Activated naive CD4-positive, alpha-beta T cell (primary cell): ENCODE measurements at places on chromosomes 6 and 20.
A peak's percentile ranks its signal among the peaks of the same experiment; 100 is the strongest.

DNA sequence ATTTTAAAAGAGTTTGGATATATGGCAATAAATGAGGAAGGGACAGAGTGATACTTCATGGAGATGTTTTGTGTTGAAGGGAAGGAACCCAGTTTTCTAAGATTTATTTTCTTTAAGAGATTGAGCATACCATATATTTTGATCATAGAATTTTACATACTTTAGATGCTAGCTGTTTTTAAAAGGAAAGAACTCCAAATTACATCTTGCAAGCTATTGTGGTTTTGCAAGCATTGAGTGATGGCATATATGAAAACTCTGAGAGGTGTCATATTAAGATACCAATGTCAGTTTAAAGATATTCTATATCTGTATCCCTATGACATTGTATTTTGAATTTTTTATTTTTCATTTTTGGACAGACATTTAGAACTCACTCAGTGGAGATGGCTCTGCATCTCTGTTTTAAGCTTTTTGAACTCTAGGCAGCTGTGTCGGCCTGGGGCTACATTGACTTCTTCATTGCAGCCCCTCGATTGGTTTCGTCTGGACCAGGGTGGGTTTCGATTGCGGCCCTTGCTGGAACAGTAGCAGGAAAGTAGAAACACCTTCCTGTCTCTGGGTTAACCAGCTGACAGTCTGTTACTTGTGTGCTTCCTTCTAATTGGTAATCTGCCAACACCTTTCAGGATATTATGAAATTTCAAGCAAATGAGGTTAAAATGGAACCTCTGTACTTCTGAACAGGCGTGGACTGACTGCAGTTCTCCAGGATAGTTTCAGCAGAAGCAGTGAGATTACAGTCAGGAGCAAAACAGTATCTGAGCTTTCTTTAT, 14.0 kb downstream of the IGF2R start:
- no peak for DNase-seq

- no peak for DNase-seq
These were observed 62.1 kb upstream of the APCDD1L start for GRCh38 chr20:58577139-58577806.

GRCh38 chr6:113909224-113909856, 52.2 kb downstream of the MARCKS start:
- no peak for DNase-seq

- no peak for DNase-seq
These were observed 12.8 kb downstream of the FASTKD5 start for GRCh38 chr20:3146732-3147341.

GRCh38 chr6:26044140-26045064, 42.8 kb upstream of the HFE start:
- no peak for DNase-seq

DNA sequence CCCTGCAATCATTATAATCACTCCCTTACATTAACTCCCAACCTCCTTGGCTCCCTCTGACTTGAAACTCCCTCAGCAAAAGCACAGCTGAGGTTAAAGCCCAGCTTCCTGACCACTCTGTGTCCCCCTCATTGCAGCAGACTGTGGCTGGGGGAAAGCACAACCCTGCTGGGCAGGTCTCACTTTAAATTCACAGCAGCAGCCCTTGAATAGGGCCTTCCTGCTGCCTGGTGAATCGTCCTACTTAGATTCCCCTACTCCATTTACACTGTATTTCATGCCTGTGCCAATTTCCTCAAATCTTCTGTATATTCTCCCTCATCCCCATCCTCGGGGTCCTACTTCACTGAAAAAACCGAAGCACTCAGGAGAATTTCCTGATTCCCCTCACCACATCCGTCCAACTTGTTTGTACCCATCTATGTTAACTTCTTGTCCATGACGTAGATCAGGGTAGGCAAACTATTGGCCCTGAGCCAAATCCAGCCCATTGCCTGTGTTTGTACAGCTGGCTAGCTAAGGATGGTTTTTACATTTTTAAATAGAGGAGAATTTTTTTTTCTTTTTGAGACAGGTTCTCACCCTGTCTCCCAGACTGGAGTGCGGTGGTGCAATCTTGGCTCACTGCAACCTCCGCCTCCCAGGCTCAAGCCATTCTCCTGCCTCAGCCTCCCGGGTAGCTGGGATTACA, 31.5 kb upstream of the GCM1 start:
- DNase-seq, result peak; percentile 37

DNA sequence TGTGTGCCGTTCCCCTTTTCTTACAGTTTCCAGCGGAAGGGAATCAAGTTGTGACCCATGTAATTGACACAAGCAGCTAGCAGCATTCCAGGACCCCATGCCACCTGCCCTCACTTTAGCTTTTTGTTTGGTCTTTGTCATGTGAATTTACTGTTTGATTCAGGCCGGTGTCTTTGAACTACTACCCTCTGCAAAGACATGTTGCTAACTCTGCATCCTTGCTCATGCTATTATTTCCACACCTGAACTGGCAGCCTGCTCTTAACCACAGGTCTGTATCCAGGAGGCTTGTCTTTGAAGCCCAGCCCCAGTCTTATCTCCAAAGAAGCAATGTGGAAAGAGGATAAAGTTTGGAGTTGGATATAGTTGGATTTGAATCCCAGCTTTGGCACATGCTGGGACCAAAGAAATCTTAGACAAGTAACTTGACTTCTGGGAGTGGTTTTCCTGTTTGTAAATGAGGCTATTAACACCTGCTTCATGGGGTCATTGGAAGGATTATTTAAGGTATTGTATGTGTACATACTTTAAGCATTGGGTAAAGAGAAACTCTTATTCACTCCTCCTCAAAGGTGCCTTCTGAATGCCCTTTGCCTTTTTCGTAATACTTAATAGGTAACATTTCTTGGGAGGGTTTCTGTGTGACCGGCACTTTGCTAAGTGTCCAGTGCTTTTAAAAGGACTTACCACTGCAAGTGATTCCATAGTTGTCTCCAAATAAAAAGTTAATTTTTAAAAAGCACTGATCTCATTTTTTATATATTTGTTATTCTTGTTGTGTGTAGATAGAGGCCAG, 52.4 kb downstream of the RALY start:
- DNase-seq, result no peak

DNA sequence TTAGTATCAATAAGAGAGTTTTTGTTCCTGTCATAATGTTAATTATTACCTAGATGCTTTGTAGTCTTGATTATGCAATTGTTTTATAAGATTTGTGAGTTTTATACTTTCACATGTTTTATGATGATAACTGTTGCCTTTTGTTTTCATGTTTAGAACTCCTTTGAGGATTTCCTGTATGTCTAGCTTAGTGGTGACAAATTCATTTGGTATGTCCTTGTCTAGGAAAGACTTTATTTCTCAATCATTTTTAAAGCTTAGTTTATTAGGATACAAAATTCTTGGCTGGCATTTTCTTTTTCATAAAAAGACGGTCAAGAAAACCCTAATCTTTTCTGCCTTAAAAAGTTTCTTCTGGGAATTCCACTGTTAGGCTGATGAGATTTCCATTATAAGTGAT, 849.9 kb upstream of the EYS start:
- no peak for DNase-seq

DNA sequence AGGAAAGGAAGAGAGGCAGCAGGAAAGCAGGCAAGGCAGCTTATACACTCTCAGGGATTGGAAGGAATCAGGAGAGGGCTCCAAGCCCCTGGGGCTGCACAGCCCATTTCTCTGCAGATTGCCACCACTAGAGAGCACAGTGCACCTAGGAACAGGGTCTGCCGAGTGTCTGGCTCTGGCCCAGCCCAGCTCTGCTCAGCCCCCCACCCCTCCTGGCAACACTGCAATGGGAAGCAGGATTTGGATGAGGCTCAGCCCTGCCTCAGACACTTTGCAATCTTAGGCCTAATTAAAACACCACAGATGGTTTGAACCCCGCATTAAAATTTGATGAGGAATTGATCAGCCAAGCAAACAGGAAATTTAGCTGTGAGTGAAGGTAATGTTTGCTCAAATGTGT, 252.7 kb downstream of the DHX35 start:
- no peak for DNase-seq

- DNase-seq, result no peak
These were observed 53.9 kb downstream of the AFG1L start for GRCh38 chr6:108348655-108349349.

- DNase-seq, result no peak
These were observed 280.6 kb downstream of the SLC35F1 start for GRCh38 chr6:118187568-118188164.

DNA sequence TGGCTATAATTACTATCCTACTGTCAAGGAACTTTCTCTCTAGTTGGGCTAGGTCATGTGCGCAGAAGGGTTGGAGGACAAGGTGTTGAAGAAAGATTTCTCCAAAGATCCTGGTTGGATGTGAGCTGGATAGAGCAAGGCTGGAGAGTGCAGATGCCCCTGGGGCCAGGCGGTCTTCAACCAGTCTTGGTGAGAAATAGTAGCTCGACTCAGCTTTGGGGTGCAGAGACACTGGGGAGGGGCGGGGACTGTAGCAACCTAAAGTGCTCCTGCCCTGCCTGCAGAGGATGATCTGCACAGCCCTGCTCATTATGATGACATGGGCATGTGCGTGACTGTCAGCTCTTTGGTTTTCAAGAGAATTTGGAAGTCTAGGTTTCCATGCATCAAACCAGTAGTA, 35.9 kb downstream of the PHACTR3 start:
- DNase-seq, result no peak

DNA sequence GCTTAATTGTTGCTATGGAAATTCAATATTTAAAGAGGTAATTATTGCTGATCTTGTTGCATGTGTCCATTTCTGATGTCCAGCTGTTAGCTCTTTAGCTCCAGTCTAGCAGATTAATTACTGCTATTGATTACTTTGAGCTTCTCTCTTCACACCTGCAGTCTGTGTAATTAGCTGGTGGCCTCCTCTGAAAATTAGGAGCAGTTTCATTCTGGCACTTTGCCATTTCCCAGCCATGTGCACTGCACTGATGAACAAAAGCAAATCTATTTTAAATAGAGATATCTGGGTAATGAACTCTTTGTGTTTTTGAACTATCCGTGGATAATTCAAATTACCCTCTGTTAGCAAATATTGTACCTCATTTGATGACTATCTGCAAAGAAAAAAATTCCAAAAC, 275.9 kb downstream of the RNF144B start:
- DNase-seq, result no peak

- no peak for DNase-seq
These were observed 35.6 kb downstream of the TBC1D7 start for GRCh38 chr6:13292774-13293173.

DNA sequence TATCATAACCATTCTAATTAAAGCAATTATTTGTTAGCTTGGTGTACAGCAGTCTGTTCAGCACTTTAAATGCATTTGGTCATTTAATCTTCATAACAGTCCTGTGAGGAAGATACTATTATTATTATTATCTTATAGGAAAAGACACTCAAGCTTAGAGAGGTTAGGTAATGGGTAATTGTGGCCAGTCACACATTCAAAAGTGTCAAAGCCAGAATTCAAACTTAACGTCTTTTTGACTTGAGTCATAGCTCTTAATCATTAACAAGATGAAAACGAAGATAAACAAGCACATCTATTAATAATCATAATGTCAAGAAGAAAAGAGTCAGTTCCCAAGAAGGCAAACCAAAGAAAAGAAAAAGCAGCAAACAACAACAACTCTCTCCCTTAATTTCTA, 251.0 kb downstream of the SYNE1 start:
- DNase-seq, result no peak

- no peak for DNase-seq
These were observed 14.9 kb downstream of the TREML2 start for GRCh38 chr6:41186031-41186562.

DNA sequence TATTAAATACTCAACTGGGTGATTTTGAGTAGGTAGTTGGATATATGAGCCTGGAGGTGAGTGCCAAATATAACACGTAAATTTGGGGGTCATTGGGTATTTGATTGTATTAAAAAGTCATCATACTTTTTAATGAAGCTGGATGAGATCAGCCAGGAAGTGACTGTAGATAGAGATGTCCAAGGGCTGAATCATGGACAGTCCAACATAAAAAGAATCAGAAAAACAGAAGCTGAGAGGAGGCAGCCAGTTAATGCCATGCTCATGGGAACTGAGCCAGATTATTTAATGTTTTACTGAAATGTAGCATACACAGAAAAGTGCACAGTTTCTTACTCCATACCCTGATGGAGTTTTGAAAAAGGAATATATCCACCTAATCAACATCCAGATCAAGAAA, 435.5 kb upstream of the PLCB4 start:
- DNase-seq, result no peak

DNA sequence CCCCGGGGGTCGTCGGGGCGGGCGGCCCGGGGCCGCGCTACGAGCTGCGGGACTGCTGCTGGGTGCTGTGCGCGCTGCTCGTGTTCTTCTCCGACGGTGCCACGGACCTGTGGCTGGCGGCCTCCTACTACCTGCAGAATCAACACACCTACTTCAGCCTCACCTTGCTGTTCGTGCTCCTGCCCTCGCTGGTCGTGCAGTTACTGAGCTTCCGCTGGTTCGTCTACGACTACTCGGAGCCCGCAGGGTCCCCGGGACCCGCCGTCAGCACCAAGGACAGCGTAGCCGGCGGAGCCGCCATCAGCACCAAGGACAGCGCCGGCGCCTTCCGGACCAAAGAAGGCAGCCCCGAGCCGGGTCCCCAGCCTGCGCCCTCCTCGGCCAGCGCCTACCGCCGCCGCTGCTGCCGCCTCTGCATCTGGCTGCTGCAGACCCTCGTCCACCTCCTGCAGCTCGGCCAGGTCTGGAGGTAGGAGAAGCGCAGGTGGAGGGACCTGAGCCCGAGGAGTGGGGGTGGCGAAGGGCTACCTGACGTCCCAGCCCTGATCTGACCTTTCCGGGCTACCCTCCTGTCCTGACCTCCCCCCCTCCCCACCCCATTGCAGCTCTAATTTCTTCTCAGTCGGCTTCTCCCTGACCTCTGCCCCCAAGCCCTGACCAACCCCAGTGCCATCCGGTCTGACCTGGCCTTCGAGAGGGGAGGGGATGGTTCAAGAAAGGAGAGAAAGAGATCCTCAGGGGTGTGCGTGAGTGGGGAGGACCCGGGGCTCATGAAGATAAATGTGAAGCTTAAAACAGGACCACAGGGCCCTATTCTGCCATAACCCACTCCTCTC, 558 bp downstream of the XKR7 start:
- DNase-seq, result peak; percentile 61

DNA sequence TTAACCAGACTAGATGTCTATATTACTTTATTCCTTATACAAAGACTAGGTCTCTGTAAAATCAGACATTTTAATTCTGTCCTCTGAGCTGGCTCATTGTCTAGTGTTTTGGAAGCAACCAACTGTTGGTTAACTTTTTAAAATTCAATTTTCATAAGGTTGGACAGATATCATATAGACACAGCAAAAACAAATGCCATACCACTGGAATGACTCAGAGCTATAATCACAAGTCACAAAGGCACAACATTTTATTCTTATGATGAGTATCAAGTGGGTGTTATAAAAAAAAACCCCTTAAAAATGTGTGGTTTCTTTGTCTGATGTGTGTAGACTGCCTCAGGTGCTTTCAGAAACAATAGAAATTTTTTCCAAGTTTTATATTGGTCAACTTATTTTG, 296.2 kb upstream of the MARCKS start:
- DNase-seq, result no peak

DNA sequence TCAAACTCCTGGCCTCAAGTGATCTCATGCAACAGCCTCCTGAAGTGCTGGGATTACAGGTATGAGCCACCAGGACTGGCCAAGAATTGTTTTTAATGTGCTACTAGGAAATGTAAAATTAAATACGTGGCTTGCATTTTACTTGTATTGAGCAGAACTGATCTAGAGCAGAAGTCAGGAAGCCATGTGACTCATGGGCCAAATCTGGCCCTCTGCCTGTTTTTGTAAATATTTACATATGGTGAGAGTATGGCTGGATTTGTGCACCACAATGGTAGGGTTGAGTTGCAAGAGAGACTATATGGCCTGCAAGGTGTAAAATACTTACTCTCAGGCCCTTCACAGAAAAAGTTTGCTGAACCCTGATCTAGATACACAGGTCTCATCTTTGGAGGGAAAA, 75.8 kb downstream of the LAMP5 start:
- no peak for DNase-seq

- no peak for DNase-seq
These were observed 1.4 kb downstream of the SLC52A3 start for GRCh38 chr20:766906-767305.
